Non-pigmented ciliary epithelial cell (primary cell): ENCODE measurements at places on chromosomes 13 and 19.
A peak's percentile ranks its signal among the peaks of the same experiment; 100 is the strongest.

- no peak for DNase-seq
These were observed 1.3 kb upstream of the PVR start for GRCh38 chr19:44642377-44642776.

DNA sequence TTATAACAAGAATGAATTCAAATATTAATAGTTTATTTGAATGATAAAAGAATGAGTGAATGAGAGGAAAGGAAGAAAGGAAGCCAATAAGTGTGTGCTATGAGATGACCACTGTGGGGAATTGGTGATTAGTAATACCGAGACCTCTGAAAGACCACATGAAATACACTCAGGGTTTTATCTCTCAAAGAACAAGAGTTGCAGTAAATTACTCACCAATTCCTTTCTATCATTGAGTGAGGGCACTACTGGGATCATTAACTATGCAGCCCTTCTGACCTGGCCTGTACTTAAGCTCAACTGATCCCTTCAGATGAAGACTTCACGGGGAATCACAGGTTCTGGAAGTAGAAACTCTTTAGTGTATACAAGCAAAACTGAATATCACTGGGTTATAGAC lies 1636.1 kb downstream of the SLITRK5 start:
- no peak for DNase-seq

GRCh38 chr19:19535311-19536191 lies 2.5 kb upstream of the CILP2 start:
- no peak for DNase-seq

- DNase-seq: no peak
These were observed 560.2 kb downstream of the DACH1 start for GRCh38 chr13:71306821-71307220.

DNA sequence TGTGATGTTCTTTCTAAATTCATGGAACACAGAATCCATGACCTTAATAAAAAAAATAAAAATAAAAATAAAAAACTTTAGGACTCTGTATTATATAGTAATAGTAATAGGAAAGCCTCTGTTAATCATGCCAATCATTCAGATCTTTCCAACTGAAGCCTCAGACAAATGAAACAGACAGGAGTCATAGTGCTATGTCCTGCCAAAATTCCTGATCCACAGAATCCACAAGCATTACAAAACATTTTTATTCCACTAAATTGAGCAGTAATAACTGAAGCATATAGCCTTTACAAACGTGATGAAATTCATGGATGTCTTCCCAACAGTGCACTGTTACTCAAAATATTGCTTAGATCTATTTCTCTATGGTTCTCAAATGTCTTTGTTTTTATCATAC lies 820.6 kb upstream of the PCDH9 start:
- DNase-seq: no peak

GRCh38 chr13:50843257-50844083 lies at the start of gene DLEU7:
DLEU7 (minus strand) TSS chr13:50843692; CDS start chr13:50843646, 46 bp downstream.
- no peak for DNase-seq

DNA sequence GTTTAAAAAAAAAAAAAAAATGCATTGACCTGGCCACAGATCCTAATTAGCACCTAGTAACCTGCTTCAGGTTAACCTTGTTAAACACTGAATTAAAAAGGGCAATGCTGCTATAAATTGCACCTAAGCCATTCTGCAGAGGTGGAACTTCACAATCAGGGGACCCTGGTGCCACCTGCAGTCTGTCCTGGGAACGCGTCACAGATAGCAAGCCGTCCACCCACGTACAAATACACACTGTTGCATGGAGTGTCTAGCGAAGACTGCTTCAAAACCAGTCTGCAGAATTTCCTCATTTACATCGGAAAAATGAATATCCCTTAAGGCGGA lies 169.3 kb downstream of the COL4A1 start:
- DNase-seq: no peak

- DNase-seq: no peak
These were observed 277.1 kb downstream of the KLF12 start for GRCh38 chr13:73857106-73857505.

GRCh38 chr19:1523412-1524286 lies at the start of gene PLK5:
PLK5 (plus strand) TSS chr19:1524077; CDS start chr19:1526997, 2,920 bp downstream.
- no peak for DNase-seq

DNA sequence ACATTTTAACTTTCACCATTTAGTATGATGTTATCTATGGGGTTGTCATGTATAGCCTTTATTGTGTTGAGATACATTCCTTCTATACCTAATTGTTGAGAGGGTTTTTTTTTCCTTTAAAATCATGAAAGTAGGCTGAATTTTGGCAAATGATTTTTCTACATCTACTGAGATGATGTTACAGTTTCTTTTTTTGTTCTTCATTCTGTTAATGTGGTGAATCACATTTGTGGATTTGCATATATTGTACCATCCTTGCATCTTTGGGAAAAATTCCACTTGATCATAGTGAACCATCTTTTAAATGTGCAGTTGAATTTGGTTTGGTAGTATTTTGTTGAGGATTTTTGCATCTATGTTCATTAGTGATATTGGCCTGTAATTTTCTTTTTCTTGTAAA lies 29.2 kb downstream of the CCNA1 start:
- DNase-seq: no peak

DNA sequence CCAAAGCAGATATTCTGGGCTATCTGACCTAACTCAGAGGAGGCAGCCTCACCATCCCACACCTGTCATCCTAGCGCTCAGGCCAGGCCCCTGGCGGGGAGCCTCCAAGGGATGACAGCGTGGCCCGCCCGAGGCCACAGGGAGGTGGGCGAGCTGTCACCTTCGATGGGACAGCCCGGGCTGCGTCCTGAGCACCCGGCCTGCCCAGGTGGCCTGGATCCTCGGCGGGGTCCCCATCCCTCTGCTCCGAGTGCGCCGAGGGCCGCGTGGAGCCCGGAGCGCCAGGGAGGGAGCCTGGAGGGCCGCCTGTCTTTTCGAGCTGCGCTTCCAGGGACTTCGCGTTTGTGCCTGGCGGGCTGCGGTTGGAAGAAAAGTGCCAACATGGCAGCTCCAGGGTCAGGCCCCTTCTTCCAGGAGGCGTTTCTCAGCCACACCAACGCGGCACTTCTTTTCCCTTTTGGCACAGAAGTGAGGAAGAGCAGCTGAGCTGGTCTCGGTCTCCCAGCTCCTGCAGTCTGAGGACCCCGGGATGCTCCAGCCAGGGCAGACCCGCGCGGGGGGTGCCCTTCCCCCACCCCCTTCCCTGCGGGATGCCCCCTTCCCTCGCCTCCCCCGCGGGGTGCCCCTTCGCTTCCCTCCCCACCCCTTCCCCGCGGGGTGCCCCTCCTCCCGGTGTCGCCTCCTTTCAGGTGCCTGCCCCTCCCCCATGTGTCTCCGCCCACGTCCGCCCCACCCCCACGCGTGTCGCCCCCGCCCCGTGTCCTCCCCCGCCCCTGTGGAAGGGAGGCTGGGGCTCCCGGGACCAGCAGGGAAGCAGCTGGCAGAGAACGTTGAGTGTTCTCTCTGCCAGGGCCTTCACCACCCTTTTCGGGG lies 42.3 kb downstream of the GJA3 start:
- no peak for DNase-seq

GRCh38 chr13:84784443-84785153 lies 902.3 kb upstream of the SLITRK1 start:
- no peak for DNase-seq

DNA sequence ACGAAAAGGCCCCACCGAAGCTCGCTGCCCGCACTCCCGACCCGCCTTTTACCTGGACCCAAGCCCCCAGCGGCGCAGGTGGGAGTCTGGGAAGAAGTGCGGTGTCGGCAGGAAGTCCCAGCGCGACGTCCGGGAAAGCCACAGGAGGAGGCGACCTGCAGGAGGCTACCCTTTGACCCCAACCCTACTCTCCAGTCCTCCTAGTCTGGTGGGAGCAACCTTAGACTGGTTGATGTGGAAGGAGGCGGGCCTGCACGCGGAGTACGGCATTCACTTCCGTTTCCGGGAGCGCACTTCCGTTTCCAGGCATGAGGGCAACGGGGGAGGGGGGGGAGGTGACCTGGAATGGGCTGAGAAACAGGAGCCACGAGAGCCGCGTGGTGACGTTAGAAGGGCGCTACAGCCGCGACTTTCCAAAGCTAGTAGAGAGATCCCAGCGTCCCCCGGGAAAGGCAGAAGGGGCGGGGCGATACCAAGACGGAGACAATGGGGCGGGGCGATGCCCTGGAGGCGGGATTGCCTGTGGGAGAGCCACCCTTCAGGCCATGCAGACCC lies 28.5 kb downstream of the ZNF266 start:
- peak; percentile 64 for DNase-seq

DNA sequence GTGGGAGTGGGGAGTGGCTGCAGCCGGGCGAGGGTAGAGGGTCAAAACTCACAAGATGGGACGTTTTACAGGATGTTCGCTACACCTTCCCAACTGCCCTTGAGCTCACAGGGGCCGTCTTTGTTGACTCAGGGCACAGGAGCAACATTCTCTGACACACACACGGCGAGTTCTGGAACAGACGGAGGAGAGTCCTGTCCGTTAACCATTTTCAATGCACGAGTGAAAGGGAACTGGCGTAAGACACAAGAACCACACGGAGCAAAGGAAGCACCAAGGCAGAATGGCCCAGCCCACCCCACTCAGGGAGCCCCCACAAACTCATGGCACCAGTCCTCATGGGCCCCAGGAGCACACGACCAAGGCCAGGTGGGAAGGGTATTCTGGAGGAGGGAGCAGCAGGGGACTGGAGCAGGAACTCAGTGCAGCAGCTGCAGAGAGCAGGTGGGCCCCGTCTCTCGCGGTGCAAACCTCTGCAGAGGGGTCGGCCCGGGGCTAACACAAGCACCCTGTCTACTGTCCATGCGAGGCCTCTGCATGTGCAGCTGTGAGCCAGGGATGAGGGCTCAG lies 37.9 kb upstream of the ISYNA1 start:
- no peak for DNase-seq

DNA sequence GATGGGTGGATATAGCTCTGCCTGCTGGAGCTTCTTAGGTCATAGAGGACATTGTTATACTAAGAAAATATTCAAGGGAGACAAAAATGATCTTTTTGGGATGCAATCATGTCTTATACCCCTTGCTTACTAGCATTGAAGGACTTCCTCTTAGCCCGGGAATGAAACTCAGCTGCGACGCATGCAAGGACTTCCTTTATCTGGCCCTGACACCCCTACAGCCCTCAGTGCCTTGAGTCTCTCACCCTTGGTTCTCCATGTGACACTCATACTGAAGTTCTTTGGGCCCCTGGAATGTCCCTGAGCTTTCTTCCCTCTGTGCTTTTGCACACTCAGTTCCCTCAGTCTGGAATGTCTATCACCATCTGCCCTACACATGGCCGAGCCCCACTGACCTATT lies 72.5 kb upstream of the MTIF3 start:
- DNase-seq: no peak

GRCh38 chr19:2685204-2685704 lies 17.2 kb downstream of the GNG7 start:
- no peak for DNase-seq

GRCh38 chr13:45331123-45331619 lies 9.8 kb downstream of the TPT1 start:
- no peak for DNase-seq

GRCh38 chr13:36862002-36862685 lies 43.1 kb downstream of the RFXAP start:
- DNase-seq: no peak

- peak; percentile 98 for DNase-seq
These were observed 283.8 kb downstream of the DCT start for GRCh38 chr13:94195715-94196114.

DNA sequence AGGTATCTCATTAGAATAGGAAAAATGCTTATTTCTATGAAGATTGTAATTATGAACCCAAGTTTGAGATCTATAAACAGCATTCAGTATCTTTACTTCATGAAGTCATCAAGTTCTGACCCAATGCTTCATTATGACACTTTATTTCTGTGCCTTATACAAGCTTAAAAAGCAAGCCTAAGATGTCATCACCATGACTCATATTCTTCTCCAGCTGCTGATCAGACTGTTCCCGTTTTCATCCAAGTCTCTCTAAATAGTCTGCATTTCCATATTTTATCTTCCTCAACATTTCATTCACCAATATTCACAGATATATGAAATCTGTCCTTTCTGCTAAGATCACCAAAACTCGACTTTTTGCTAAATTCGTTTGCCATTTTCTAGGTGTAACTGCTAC lies 1247.2 kb upstream of the PRR20A start:
- no peak for DNase-seq

GRCh38 chr13:112990783-112991182 lies 21.8 kb downstream of the MCF2L start:
- DNase-seq: no peak

DNA sequence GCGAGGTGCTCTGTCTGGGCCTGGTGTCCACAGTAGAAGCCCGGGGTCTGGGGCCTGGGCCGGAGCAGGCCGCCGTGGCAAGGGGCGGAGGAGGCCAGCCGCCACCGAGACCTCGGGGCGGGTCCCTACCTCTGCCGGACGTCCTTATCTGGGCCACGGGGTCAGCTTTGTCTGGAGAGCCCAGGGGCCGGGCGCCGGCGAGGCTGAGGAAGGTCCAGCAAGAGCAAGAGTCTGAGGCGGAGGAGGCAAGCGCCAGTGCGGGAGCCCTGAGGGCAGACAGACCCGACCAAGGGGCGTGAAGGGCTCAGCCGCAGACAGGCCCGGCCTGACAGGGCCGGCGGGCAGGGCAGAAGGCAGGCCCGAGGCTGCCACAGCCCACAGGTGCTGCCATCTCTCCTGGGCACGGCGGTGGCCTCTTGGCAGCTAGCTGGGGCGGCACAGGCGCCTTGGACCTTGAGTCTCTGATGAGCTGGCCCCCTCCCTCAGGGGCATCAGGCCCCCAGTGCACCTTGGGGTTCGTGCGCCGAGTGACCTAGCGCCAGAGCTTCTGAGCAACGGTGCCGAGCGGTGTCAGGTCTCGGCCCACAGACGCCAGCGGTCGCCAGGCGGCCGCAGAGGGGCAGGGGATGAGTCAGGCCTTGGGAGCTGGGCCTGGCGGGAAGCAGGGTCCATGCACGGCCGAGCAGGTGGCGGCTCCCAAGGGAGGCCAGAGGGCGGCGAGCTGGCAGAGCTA lies 19.1 kb upstream of the AKAP8 start:
- no peak for DNase-seq
